ELF-1 (cell line): ENCODE measurements at places on chromosomes 5 and 9.
A peak's percentile ranks its signal among the peaks of the same experiment; 100 is the strongest.

DNA sequence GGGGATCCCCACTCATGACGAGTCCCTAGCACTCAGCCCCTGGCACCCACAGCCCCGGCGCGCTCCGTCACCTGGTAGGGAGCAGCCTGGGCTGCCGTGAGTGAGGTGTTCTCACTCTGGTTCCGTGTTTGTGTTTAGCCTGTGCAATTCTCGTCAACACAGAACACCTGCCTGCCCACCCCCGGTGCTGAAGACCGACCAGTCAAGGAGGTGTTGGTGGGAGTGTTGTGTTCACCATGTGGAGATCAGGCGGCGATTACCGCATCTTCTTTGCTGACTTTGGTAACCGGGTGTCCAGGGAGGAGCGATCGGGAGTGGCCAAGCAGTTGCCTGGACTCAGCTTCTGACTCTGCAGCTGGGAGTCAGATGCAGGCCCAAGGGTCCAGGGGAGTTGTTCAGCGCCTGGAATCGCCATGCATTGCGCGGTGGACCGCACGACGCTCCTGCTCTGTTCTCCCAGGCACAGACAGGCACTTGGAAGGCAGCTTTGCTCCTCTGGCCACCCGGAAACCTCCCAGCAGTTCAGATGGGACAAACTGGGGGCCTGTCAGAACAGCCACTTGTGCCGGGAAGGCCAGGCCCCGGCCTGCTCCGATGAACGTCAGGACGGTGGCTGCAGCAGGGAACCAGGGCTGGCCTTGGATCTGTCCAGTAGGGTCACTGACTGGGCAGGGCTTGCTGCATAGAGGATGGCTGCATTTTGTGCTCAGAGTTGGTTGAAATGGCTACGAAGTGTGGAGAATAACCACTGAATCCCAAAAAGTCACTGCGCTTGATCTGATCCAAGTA is 28.2 kb downstream of the EXOC3 start:
- no peak for DNase-seq

- DNase-seq: no peak
Observed at GRCh38 chr9:133715866-133716563, 22.1 kb downstream of the SARDH start.

- DNase-seq: no peak
Observed at GRCh38 chr5:124650951-124651662, 95.3 kb downstream of the ZNF608 start.

GRCh38 chr5:10744681-10745080 is 16.4 kb downstream of the DAP start:
- DNase-seq: no peak

GRCh38 chr5:42811591-42812446 is at the start of gene SELENOP:
Gene SELENOP (minus strand): TSS chr5:42811892. CDS start chr5:42808353, 3,539 bp downstream.
- DNase-seq: peak; percentile 66

DNA sequence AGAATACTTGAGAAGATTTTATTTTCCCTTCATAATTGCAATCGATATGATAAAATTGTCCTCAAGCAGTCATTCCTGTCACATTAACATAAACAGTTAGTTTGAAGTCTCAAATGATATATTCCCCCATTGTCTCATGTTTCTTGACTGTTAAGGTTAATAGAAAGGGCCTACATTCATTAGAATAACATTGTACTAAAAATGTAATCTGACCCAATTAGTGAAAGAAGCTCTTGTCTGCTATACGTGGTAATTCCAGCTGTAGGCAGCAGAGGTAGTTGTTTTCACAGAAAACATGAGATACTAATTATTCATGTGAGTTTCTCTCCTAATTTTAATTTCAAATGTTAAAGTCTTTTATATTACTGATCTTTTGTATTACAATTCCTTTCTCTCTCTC is 25.9 kb upstream of the AP3B1 start:
- no peak for DNase-seq

DNA sequence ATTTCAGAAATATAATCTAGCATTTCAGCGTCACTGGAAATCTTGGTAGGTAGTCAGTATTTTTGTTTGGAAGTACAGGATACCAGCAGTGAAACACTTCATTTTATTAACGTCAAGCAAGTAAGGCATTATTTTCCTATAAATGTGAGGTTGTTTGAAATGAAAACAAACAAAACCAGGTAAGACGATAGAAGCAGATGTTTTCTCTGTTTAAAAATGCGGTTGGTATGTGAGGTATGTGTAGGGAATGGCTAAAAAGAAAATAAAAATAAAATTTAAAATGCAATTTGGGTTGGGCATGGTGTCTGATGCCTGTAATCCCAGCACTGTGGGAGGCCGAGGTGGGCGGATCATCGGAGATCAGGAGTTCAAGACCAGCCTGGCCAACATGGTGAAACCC is 16.1 kb downstream of the GDA start:
- DNase-seq: no peak

DNA sequence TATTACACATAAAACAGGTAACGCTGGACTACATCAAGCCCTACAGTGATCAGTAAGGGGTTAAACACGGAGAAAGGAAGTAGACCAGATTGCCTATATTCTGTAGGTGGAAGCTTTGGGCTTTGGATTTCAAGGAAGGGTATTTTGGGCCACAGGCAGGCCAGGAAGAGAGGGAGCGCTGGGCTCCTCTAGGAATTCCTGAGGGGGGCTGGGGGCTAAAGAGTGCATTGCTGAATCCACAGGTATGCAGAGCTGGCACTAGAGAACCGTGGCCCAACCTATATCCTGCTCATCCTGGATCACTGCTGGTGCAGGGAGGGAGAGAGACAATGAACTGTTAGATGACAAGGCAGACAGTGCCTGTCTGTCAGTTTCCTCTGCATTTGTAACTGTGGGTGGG is 367.1 kb downstream of the CSNK1G3 start:
- peak; percentile 36 for DNase-seq

GRCh38 chr9:122860319-122861142 is 32.1 kb upstream of the PDCL start:
- no peak for DNase-seq

DNA sequence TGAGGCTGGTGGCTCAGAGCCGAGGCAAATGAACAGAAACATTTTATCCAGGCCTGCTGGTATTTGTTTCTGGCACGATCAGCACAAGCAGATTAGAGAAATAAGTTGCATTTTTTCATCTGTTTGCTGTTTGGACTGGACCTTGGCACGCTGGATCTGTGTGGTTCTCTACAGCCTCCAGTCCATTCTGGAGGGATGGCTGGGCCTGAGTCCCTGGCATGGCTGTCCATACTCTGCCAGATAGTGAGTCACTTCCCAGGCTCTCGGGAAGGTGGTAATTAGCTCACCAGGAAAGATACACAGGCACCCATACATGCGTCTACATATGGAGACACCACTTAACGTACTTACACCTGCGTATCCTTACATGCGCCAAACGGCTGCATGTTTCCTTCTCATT is 78.6 kb downstream of the SPRY4 start:
- no peak for DNase-seq

DNA sequence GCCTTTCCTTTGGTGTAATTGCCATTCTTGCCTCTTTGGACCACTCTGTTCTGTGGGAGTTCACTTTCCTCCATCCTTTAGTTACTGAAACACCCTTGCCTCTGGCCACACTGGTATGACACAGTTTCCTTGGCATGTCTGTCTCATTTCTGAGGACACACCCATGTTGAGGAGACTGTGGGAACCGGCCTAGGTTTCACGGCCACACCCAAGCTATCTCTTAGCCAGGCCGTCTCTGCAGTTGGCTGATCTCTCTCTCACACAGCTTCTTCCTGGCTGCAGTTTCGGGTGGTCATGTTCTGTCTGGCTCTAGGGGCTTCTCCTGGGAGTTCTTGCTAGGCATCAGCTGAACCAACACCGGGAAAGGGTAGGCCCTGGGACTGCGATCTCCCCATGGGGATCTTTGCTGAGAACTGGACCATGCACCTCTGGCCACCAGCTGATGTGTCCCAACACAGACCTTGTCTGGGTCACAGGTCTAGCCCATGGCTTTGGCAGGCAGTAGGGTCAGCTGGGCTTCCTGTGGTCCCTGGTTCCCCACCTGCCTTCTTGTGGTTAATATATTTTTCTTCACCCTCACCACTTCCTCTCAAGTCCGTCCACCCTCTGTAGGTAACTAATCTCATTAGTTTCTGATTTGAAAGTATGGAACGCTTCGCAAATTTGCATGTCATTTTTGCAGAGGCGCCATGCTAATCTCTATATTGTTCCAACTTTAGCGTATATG is 24.9 kb downstream of the ARHGEF37 start:
- DNase-seq: peak; percentile 23

DNA sequence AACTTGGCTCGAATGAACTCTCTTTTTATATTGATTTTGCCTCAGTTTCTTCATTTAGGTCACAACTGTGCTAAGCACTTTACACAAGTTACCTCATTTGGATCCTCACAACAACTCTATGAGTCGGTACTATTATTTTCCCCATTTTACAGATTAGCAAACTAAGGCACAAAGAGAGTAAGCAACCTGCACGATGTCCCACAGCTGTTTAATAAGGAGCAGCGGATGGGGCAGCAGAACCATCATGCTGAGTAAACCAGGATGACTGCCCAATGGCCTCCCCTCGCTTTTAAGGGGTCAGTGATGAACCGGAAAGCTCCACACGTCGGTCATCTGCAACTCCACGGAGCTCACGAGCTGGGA is 607 bp downstream of the PRELID2 start:
- DNase-seq: no peak

DNA sequence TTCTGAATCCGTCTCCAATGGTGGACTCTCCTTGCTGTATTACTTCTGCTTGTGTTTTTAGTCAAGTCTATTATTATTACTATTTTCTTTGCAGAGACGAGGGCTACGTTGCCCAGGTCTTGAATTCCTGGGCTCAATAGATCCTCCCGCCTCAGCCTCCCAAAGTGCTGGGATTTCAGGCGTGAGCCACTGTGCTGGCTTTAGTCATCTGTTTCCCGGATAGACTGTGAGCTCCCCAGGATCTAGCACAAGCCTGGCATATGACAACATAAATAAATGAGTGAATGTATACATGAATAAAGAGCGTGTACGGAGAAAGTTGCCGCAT is 439 bp upstream of the DDX46 start:
- no peak for DNase-seq

- no peak for DNase-seq
Observed at GRCh38 chr9:10208691-10209069, 404.1 kb downstream of the PTPRD start.

DNA sequence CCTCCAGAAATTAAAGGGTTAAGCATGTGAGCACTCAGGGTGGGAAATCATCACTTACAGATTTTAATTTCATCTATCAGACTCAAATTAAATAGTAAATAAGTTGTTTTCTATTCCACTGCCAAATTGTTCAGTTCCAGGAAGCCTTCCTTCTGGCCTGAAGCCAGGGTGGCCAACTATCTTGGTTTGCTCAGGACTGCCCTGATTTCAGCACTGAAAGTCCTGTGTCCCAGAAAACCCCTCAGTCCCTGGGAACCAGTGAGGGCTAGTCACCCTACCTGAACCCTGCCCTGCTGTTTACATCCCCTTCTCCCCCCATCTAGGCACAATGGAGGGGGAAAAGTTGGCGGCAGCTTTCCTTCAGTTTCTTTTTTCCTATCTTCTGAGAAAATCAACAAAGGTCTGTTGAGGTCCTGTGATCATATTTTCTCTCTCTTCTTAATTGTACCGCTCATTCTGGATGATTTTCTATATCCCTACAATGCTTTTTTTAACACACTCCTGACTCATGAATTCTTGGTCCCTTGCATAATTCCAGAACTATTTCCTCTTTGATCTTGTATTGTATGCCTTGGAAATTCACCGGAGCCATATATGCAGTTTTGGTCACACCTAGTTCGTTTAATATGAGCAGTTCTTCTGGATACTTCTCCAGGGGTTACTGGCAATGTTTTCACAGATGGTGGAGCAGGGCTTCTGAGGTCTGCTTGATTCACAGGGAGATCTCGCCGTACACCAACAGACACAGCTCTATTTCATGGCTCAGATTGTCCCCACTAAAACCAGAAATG is 103.8 kb downstream of the MAP1B start:
- no peak for DNase-seq

DNA sequence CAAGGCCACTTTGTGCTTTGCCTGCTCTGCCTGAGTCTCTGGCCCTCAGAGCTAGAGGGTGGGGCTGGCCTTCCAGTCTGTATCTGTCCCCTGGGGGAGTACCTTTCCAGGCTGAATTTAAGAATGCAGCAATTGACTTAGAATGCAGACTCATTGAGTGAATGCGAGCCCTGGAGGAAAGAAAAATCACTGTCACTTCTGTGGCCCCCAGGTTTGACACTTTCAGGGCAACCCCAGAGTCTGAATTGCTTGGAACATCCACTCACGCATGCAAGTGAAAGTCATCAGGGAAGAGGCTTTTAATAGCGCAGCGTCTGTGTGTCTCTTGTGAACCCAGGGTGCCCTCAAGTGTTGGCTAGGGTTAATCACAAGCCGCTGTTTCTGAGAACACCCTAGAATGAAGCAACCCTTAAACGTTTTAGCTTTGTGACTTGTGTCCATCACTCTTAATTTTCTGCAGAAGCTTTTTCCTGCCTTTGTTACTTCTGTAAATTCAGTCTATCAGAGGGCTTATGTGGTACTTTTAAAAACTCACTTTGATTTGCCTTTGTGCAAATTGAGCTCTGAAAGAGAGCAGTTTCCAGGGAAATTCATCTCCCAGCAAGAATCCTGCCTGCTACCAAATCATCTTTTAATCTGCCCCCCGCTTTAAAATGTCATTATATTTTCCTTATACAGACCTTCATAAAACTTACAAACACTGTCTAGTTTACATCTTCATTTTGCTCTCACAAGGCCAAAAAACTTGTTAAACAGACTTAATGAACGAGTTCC is 146.8 kb upstream of the IQGAP2 start:
- peak; percentile 79 for DNase-seq

DNA sequence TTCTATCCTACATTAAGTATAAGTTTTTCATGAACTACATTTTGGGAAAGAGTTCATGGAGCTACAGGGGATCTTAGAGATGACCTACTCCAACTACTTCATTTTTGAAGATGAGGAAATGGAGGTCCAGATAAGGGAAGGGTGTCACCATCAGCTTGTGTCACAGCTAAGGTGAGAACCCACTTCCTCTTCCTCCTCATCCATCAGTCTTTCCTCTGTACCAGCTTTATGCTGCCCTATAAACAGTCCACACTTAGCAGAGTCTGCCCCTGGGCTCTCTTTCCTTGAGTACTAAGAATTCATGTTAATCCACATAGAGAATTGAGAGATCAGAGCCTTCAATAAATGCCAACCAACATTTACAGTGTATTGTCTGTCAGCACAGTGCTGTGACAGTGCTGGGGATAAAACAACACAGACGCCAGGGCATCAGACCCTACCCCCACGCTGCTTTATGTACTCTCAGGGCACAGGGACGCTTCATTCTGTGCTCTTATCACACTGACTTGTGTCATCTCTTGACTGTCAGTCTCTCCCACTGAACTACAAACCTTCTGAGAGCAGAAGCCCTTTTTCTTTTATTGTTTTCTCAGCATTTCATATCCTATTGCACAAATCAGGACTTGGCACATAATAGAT is 22.1 kb downstream of the ADRB2 start:
- no peak for DNase-seq

- DNase-seq: no peak
Observed at GRCh38 chr5:80973027-80973426, 12.9 kb downstream of the RASGRF2 start.
